ENCODE measurements at places on chromosomes 5 and 9.
A peak's percentile ranks its signal among the peaks of the same experiment; 100 is the strongest.

DNA sequence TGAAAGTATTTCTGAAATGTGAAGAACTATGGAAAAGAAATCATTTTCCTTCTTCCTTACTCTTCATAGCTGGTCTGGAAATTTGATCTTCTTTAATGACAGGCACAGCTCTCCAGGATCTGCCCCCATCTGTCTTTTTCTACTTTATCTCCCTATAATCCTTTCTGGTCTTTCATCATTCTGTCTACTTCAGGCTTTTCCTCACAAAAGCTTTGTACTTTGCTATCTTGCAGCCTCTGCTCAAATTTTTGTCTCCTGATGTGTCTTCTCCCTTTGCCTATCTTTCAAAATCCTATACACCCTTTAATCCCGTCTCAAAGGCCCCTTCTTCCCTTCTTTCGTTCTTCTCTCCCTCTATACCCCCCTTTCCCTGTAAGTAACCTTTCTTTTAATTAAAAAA, 114.9 kb upstream of the ATP10B start:
- no peak for DNase-seq

DNA sequence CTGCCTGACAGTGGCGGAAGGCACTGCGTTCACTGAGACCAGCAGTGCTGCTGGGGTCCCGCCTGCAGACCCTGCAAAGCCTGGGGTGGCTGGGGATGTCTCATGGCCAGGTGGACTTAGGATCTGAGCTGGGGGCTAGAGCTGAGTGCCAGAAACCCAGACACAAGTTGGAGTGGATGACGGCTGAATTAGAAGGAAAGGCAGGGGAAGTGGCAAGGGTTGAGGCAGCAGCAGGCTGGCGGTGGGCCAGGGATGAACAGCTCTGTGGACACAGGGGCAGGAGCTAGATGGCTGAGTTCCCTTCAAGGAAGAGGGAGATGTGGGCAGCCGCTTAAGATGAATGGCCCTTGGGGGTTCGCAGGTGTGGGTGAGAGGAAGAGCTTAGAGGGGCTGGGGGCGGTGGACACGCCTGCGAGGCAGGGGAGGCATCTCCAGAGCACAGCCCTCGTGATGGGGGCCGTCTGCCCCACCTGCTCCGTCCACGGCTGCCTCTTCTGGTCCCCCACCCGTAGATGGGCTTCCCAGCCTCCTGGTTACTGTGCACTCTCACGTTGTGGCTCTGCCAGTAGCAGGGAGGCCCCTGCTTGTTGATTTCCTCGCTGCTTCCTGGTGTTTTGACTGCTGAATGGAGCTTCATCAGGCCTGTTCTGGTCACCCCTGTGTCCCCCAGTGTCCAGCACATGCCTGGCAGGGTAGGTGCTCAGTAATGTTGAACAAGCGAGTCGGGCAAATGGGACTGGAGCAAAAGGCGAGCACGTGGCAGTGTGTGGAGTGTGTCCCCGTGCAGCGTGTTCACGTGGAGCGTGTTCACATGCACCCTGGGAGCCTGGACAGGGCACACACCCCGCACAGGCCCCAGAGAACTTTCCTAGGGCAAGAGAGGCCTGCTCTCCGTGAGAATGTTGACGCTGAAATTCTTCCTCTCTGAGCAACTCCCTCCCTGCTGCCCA, 168.2 kb downstream of the CACNA1B start:
- DNase-seq = no peak

DNA sequence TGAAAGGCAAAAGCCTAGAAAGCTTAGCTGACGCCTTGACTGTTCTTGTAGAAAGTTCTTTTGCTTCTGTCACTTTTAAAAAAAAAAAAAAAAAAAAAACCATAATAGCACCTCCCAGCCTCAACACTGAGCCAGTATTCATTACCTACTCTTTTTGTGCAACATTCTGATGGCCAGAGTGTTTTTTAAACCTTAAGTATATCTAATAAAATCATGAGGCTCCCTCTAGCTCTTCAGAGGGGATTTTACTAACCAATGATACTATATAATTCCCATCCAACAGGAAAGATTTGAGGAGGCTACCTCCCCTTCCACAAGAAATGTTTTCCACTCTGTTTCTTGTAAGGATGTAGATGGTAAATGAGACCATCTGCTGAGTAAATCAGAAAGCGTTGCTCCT, 3.9 kb downstream of the BNC2 start:
- DNase-seq = peak; percentile 43

- no peak for DNase-seq
These were observed 25.6 kb upstream of the VLDLR start for GRCh38 chr9:2595973-2596372.

DNA sequence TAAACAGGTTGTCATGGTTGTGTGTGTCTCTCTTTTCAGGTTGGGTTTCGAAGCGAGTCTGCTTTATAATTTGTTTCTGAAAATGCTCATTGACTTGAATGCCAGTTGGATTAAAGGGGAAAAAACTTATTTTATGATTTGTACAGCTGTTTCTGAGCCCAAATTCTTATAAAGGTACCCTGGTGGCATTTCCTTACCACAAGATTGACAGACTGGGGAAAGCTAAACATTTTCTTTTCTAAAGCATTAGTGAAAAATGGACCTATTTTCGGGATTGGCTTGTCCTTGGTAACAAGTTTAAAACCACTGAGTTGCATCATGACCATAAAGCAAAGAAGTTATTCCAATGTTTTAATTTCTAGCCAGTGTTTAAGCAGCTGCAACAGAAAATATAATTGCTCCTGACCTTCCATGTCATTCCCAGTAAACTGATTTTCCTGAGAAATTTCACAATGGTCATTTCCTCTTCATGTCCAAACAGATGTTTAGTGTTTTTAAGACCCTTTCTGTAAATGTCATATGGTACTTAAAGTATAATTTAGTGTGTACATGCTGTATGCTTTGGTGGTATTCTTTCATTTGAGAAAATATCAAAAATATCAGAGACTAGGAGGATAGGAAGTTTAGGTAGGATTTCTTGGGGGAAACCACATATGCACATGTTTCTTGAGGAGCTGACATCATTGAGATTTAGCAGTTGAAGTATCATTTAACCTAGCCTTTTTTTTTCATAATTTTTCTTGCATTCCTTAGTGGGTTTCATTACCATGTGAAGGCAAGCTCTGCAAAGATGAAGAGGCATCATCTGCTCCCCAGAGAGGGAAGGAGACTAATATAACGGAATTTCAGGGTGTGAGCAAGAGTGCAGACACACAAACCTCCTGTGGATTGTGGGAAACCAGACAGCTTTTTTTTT, 667.1 kb upstream of the RGMB start:
- no peak for DNase-seq

GRCh38 chr5:87390576-87391199, 22.0 kb downstream of the CCNH start:
- DNase-seq = no peak

GRCh38 chr5:34916518-34916917, 1.0 kb downstream of the BRIX1 start:
- DNase-seq = no peak

- no peak for DNase-seq
These were observed 372.5 kb upstream of the KCNN2 start for GRCh38 chr5:113989278-113989912.

- DNase-seq = no peak
These were observed 280.3 kb downstream of the NPR3 start for GRCh38 chr5:32991421-32991815.

DNA sequence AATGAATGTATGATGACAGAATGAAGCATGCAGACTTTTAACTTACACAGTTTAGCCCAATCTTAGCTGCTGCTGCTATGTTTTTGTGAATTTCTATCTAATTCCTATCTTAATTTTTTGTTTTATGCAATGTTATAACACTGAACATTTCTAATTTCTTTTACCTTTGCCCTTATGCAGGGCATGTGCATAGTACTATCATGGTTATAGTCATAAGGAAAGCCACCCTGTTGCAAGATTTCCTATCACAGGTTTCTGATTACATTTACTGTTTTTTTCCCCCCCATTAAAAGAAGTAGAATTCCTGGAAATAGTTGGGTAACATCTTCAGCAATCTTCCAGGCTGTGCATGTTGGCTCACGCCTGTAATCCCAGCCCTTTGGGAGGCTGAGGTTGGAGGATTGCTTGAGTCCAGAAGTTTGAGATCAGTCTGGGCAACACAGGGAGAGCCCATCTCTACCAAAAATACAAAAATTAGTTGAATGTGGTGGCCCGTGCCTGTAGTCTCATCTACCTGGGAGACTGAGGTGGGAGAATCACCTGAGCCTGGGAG, 164.4 kb downstream of the KDM4C start:
- peak; percentile 15 for DNase-seq

- DNase-seq = no peak
These were observed 46.5 kb upstream of the GADD45G start for GRCh38 chr9:89558196-89558899.

- no peak for DNase-seq
These were observed 99.2 kb upstream of the PITX1 start for GRCh38 chr5:135133181-135133580.

DNA sequence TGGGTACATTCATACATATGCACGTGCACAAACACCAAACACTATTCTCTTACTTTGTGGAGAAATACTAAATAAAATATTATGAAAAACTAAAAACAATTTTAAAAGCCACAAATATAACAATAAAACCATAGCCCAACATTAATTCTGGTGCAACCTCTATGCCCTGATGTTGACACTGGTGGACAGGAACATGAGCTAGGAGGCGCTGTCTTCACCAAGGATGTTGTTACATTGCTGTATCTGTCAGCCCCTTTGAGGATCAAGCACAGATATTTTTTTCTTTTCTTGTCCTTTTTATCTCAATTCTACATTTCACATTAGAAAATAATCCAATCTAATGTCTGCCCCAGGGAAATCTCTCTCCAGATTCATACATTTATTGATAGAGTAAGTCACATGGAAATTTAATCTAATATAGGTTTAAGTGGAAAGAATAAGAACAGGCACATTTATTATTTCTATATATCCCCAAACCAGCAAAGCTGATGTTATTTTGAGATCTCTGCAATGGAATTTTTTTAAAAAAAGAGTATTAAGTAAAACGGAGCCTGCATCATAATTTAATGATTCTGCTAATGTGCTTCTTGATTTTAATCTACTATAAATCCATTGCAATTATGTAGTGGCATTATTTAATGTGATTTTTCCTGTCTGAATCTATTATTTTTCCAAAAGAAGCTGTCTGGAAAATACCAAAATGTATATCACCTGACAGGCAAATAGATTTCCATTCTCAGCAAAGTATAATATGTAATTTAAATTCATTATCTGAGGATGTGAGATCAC, 716.5 kb downstream of the MTRR start:
- peak; percentile 17 for DNase-seq

GRCh38 chr5:150121448-150122157, 34.0 kb downstream of the PDGFRB start:
- DNase-seq = no peak

DNA sequence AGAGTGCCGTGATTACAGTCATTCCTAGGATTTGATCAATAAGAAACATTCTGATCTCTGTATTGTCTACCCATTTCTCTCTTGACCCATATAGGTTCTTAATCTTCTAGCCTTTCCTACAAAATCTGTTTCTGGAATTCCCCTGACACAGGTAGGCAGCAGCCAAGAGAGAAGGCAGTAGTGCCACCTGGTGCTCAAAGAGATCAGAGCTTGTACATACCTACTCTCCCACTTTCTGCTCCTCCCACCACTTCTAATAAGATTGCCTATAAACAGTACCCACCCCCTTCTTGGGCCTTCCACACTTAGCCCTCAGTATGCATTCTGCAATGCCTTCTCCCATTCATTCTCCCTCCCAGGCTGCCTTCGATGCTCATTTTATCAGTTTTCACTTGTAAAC, 117.4 kb upstream of the RORB start:
- DNase-seq = peak; percentile 28

- DNase-seq = peak; percentile 94
These were observed 19.0 kb downstream of the TMEM8B start for GRCh38 chr9:35847792-35848572.

- no peak for DNase-seq
These were observed 29.6 kb upstream of the MATR3 start for GRCh38 chr5:139263946-139264345.

DNA sequence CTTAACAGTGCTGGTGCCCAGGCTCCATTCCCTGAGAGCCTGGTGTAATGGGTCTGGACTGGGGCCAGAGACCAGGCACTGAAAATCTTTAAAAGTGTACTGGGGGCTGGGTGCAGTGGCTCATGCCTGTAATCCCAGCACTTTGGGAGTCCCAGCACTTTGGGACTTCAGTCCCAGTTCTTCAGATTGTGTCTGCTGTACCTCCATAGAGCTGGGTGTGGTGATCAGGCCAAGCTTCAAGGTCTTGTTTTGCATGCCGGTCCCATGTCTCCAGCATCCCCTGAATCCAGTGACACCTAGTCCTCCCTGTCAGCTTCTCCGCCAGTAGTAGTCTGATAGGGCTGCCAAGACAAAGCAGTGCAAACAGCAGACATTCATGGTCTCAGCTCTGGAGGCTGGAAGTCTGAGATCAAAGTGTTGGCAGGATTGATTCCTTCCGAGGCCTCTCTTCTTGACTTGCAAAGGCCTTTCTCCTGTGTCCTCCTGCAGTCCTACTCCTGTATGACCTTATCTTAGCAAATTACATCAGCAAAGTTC, 108.2 kb downstream of the SYK start:
- no peak for DNase-seq

DNA sequence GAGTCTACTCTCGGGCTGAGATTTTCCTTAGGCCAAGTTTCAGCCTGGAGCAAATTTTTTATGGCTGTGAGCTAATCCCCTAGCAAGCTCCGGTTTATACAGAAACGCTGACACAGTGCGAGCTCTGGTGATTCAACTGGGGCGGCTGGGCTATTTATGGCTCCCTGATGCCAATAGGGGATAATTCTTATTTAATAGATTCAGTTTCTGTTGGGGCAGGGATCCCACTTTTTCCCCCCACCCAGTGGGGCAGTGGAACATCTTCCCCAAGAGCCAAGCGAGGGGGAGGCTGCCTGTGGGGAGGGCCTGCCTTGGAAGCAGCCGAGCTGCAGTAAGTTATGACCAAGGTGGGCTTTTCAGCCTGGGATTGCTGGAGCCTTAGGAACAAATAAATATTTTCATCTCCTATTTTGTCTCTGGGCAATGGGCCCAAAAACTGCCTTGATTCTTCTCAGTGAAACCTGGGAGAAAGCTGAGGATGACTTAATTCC, 129.1 kb downstream of the MACROH2A1 start:
- peak; percentile 78 for DNase-seq

DNA sequence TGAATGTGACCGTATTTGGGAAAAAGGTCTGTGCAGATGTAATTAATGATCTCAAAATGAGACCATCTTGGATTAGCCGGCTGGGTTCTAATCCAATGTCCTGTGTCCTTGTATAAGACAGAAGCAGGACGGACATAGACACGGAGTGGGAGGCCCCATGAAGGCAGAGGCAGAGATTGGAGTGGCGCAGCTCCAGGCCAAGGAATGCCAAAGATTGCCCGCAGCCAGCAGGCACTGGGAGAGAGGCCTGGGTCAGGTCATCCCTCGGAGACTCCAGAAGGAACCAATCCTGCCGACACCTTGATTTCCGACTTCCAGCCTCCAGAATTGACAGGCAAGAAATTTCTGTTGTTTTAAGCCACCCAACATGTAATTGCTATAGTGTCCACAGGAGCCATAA, 13.0 kb upstream of the GFI1B start:
- DNase-seq = no peak

- DNase-seq = no peak
These were observed 253.0 kb downstream of the ICE1 start for GRCh38 chr5:5675511-5675910.
